ENCODE measurements at places on chromosomes 7 and 10.

GRCh38 chr10:73287441-73287840, 35.0 kb upstream of the MRPS16 start:
- DNase-seq: no peak

DNA sequence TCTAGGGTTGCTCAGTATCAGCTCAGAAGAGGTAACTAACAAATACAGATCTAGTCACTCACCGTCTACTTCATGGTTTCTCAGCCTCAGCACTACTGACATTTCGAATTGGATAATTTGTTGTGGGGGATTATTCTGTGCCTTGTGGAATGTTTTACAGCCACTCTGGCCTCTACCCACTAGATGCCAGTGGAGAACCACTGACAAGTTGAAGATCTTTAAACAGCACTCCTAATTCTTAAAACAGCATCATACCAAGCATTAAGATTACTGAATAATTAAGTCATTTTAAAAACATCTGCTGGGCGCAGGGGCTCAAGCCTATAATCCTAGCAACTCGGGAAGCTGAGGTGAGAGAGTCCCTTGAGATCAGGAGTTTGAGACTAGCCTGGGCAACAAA, 82.6 kb downstream of the UPF2 start:
- DNase-seq: no peak

GRCh38 chr7:118755067-118755625, 530.6 kb downstream of the ANKRD7 start:
- DNase-seq: no peak

DNA sequence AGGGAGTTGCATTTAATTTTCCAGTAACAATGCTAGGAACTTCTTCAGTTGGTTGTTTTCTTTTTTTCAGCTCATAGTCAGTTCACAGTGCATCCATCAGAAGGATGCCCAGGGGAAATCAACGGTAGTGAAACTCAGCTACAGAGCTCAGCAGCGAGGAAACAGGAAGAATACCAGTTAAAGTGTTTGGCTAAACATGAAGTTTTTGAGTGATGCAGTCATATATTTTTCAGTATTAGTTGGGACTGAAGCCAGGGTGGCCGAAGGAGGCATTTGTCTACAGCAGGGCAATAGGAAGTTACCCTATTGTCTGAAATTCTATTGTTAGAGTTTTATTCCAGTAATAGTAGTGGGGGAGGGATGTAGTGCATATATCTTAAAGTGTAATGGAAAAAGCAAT, 45.3 kb upstream of the MALRD1 start:
- no peak for DNase-seq

GRCh38 chr7:47715631-47716068, 133.7 kb upstream of the TNS3 start:
- no peak for DNase-seq

- no peak for DNase-seq
Measured at GRCh38 chr10:108616559-108617285, 1306.6 kb downstream of the XPNPEP1 start.

- DNase-seq: no peak
Measured at GRCh38 chr7:2753148-2753547, 65.1 kb downstream of the AMZ1 start.

DNA sequence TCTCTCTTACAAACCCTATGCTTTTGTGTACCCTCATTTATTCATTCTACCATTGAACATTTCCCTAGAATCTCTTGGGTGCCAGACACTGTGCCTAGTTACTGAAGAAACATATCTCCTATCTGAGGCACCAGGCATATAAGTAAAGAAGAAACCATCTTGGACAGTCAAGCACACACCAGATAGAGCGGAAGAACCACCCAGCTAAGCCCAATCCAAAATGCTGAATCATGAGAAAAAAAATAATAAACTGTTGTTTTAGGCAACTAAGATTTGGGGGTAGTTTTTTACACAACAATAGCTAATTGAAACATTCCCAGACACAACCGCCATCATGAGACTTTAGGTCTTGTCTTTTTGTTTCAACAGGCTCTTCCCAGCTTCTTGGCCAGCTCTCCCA, 102.3 kb upstream of the TCF7L2 start:
- no peak for DNase-seq

- no peak for DNase-seq
Measured at GRCh38 chr7:7820939-7821338, 102.5 kb upstream of the RPA3 start.

- no peak for DNase-seq
Measured at GRCh38 chr7:45679516-45679915, 105.3 kb downstream of the ADCY1 start.

All from BE2C (cell line).